Activated T-helper 1 cell treated with anti-CD3 and anti-CD28 coated beads, Interleukin-2, amount 50 U/mL, for 16 hours (primary cell): ENCODE measurements at places on chromosomes 1 and 21.
A peak's percentile ranks its signal among the peaks of the same experiment; 100 is the strongest.

GRCh38 chr1:245278846-245279245 lies 124.1 kb downstream of the KIF26B start:
- DNase-seq: no peak

DNA sequence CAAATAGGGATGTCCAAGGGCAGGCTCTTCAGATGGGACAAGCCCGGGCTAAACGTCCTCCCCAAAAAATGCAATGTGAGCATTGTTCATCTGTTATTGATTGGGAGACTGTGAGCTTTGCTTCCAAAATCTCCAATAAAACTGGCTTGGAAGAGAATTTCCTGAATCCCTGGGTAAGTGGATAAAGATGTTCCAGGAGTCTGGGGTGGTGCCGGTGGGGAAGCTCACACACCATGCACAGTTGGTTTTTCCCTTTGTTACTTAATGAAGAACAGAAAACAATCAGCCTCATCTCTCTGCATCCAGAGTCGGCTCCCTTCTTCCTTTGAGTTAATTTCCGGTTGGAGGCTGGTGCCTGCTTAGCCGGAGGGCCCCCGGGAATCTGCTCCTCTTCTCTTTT lies 72.1 kb upstream of the ZBTB40 start:
- DNase-seq: no peak

DNA sequence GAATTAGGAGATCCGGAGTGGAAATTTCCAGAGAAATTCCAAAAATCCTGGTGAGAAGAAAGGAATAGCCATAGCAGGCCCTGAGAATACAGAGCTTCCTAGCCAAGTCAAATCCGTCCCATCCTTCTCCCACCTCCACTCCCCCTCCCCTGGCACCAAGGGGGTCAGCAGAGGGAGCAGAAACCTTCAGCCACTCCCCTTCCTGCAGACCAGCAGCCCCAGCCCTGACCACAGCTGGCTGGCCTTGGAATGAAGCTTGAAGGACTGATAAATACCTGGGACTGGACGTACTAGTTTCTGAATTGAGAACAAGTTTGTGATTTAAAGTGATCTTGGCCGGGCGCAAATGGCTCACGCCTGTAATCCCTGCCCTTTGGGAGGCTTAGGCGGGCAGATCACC lies 13.8 kb upstream of the RIPPLY3 start:
- DNase-seq: no peak

- DNase-seq: no peak
Measured at GRCh38 chr1:111746614-111746999, 7.4 kb upstream of the INKA2 start.

GRCh38 chr1:209805875-209806760 lies at the start of gene IRF6:
Gene IRF6, minus strand, starts transcription at chr1:209806142. Its CDS starts 4,729 bp downstream, at chr1:209801413.
- DNase-seq: peak; percentile 57

DNA sequence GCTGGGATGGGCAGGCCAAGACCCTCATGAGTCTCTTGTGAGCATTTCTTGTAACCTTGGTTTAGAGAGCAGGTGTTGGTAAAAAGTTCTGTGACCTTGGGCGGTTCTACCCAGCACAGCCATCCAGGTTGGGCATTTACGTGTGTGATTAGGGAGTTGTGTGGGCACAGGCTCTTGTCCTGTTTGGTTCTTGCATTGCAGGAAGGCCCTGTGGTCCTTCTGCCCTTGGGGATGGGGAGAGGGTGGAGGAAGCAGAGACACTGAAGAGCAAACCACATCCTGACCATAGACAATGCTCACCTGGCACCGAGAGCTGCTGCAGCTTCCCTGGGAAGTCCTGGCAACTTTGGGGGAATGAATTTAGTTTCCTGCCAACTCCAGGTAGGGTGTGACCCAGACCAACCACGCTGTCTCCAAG lies 25.6 kb downstream of the RNF187 start:
- DNase-seq: no peak

DNA sequence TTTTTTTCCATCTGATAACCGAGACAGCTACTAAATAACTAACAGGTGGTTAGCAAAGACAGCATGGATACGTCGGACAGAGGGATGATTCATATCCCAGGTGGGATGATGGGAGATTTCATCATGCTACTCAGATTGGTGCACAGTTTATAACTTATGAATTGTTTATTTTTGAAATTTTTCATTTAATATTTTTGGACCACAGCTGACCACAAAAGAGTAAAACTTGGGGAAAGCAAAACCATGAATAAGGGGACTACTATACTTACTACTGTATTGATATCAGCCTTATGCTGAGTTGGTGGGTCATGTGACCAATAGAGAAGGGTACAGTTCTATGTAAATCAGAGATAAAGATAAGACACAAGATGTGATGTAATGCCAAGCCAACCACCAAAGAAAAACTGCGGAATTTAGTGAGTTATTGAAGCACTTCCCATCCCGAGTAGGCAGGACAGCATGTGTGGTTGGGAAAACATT lies 248.1 kb upstream of the C1orf105 start:
- no peak for DNase-seq

DNA sequence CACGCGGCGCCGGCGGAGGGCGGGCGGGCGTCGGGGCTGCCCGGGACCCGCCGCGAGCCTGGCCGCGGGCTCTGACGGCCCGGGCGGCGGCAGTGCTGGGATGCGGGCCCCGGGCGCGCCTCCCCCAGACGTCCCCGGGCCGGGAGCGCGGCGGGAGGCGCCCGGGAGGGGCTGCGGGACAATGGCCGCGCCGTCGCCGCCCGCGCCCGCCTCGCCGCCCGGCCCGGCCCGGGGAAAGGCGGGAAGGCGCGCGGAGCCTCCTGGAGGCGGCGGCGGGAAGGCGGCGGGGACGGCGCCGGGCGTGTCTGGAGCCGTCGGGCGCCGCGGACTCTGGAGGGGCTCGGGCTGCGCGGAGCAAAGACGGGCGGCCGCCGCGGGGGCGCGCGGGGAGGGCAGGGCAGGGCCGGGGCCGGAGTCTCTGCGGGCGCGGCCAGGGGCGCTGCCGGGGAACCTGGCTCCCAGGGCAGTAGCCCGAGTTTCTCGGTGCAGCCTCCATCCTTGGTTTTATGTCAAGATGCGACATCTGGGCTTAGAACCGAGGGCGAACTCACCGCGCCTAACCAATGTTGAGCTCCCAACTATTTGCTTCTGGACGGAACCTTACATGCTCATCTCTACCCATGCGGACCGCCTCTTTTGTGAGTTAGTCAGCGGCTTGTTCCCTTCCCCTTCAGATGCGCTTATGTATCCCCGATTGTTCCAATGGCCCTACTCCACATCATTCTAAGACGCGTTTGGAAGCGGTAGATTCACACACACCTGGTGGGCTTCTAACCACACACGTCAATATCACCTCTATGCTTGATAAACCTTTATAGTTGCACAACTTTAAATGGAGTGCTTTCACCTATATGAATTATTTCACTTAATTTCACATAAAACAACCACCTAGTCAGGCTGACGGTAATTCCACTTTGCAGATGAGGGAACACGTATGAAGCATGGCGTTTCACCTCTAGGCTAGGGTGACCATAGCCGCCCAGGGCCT lies 651 bp downstream of the ZBTB8A start:
- no peak for DNase-seq

GRCh38 chr1:59229138-59229537 lies 67.8 kb upstream of the FGGY start:
- no peak for DNase-seq

DNA sequence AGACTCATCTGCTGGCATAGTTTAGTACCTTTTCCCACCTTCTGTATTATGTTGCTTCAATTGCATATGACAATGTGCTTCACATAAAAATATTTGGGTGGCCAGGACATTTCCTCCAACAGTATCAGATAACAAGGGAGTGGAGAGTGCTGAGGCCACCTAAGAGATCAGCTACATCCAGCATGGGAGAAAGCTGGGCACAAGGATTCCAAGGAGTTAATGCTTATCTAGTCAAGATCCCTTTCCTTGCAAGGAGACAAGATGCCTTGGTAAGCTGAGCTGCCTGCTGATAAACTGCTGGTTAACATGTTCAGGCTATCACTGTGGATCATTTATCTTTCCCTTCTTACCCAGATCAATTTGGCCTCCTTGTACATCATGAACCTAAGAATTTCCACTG lies 5.4 kb downstream of the TACSTD2 start:
- DNase-seq: no peak

- DNase-seq: no peak
Measured at GRCh38 chr1:193614817-193615216, 428.4 kb upstream of the B3GALT2 start.

- DNase-seq: no peak
Measured at GRCh38 chr1:215523128-215523861, 43.8 kb upstream of the KCTD3 start.

- DNase-seq: no peak
Measured at GRCh38 chr1:59892841-59893811, 33.4 kb downstream of the CYP2J2 start.

DNA sequence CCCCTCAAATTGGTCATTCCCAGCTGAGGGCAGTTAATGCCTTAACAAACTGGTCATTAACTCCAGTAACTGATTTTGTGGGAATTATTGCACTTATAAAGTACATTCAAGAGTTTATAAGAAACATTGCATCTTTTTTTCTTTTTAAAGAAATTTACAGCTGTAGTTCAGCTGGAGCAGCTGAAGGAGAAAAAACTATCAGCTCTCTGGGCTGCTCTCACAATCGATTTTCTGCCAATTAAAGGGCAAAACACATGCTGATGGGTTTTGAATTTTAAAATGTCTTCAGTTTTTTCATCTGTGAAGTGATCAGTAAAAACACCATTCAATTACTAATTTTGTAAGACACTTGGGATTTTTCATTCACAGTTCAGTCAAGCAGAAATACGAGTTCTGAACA lies 74.7 kb downstream of the KIFAP3 start:
- no peak for DNase-seq

- no peak for DNase-seq
Measured at GRCh38 chr1:82466416-82466815, 665.7 kb downstream of the ADGRL2 start.

- DNase-seq: no peak
Measured at GRCh38 chr1:211327346-211327921, 801 bp downstream of the TRAF5 start.

DNA sequence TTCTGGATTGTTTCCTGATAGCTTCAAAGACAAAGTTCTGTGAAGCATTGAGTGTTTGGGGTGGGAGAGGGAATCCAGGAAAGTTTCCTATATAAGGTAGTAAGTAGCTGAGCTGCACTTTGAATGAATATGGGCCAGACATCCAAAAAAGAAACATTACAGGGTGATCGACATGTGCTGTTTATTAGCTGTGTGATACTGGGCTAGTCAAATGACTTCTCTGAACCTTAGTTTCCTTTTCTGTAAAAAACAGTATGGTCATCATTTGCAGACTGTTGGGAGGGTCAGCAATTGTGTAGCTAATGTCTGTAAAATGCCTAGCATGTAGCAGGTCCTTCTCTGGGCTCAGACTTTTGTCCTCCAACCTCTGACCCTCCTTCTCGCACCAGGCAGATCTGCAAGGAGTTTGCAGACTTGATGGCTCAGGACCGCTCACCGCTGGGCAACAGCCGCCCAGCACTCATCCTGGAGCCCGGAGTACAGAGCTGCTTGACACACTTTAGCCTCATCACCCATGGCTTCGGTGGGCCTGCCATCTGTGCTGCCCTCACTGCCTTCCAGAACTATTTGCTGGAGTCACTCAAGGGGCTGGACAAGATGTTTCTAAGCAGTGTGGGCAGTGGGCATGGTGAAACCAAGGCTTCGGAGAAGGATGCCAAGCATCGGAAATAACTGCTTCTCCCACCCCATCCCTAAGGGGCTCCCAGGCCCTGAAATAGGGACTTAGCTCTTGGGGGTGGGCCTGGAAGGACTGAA lies 21.1 kb downstream of the TFAP2E start:
- no peak for DNase-seq

- DNase-seq: no peak
Measured at GRCh38 chr21:34762786-34763185, 94.0 kb downstream of the CLIC6 start.

GRCh38 chr1:201545851-201546492 lies 7.0 kb downstream of the NAV1 start:
- no peak for DNase-seq

DNA sequence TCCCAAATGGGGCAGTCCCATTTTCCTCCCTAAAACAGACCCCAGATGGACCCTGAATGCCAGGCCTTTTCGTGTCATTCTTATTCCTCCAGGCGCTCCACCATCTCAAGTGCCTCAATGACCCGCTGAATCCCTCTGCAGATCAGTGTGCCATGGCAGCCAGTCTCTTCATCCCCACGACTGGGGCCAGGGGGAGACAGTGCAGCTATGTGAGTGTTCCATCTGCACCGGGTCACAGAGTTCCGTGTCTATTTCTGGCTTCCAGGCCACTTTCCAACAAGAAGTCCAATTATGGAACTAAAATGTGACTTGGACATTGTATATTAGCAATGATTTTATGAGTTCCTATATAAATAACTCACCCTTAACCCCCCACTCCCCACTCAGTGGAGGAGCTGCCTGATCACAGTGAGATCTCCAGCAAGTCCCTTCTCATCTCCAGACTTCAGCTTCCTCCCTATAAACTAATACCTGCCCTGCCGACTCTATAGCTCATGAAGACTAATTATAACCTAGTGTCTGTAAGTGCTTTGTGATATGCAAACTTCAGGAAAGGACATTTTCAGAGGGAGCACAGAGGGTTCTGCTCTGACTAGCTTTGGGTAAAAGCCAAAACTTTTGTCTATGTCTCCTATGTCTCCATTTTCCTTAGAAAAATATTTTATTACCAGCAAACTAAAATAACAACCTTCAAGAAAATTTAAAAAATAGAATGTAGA lies 56.3 kb upstream of the NFASC start:
- no peak for DNase-seq

DNA sequence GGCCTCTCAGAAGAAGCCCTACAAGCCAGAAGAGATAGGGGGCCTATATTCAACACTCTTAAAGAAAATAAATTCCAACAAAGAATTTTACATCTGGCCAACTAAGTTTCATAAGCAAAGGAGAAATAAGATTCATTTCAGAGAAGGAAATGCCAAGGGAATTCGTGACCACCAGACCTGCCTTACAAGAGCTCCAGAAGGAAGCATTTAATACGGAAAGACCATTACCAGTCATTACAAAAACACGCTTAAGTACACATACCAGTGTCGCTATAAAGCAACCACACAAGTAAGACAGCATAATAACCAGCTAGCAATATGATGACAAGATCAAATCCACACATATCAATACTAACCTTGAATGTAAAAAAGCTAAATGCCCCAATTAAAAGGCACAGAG lies 704.9 kb upstream of the CHRM3 start:
- no peak for DNase-seq

- no peak for DNase-seq
Measured at GRCh38 chr21:43973634-43973955, 38.5 kb upstream of the TRAPPC10 start.

GRCh38 chr1:96843196-96843595 lies 121.6 kb downstream of the PTBP2 start:
- no peak for DNase-seq

- no peak for DNase-seq
Measured at GRCh38 chr21:34623516-34623915, 8.6 kb upstream of the RCAN1 start.

DNA sequence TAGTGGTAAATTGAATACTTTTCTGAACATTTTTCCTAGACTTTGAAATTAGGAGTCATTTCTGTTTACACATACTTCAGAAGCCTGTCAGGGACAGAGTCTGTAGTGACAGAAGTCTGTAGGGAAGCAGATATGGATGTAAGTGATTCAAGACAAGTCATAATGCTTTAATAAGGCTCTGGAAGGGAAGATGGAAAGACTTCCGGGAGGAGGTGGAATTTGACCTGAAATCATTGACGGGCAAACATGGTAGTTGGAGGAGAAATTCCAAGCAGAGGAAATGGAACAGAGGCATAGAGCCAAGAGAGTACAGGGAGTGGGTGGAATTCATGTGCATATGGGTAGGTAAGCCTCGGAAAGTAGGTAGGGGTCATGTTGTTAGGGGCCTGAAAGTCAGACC lies 22.5 kb downstream of the CAMTA1 start:
- no peak for DNase-seq
